ENCODE measurements at places on chromosomes 3 and 15.

GRCh38 chr3:69126999-69127398 lies 4.6 kb upstream of the LMOD3 start:
- no peak for DNase-seq

DNA sequence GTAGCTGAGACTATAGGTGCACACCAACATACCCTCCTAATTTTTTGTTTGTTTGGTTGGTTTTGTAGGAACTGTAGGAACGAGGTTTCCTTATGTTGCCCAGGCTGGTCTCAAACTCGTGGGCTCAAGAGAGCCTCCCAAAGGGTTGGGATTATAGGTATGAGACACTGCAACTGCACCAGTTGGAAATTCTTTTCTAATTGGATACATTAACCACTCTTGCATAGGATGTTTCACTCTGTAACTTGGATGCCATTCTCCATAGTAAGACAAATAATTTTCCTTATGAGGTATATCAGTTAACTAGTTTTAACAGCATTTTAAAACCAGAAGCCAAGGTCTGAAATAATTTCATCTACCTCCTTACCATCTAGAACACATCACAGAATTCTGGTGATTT lies 6.7 kb upstream of the ALCAM start:
- DNase-seq: no peak

DNA sequence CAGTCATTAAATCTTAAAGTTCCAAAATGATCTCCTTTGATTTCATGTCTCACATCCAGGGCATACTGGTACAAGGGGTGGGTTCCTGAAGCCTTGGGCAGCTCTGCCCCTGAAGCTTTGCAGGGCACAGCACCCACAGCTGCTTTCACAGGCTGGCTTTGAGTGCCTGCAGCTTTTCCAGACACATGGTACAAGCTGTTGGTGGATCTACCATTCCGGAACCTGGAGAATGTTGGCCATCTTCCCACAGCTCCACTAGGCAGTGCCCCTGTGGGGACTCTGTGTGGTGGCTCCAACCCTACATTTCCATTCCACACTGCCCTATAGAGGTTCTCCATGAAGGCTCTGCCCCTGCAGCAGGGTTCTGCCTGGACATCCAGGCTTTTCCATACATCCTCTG lies 211.1 kb upstream of the THBS1 start:
- no peak for DNase-seq

DNA sequence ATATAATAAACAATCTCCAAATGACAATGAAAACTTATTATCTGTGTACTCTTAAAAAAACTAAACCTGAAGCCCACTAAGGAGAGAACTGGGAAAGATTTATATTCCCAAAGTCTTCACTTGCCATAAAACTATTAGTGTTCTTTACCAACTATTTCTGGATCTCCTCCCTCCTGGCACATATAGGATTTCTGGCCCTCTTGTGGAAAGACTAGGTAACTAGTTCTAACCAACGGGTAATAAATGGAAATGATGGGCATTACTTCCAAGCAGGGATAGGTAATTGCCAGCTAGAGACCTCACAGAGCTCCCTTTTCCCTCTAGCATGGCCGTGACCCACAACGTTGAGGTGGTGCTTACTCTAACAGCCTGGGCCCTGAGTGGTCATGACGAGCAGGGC lies 110.1 kb downstream of the DNAH12 start:
- no peak for DNase-seq

- DNase-seq: no peak
Observed at GRCh38 chr15:47691882-47692281, 25.4 kb upstream of the SEMA6D start.

DNA sequence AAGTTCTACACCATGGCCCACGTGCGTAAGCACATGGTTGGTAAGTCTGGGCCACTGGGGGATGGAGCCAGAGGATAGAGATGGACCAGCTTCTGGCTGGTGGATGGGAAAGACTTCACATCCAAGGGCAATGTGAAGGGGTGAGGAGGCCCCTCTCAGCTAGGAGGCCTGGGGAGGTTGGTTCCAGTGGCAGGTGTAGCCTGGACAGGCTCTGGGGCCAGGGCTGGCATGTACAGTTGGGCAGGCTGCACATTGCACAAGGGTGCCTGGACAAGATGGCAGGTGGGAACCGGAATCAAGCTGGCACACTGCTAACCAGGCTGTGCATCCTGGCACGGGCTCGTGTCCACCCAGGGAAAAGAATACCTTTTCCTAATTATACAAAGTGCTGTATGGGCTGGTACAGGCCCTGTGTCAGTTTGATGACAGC lies 8.1 kb downstream of the ZBTB47 start:
- no peak for DNase-seq

- DNase-seq: no peak
Observed at GRCh38 chr3:143668924-143669790, 179.1 kb downstream of the SLC9A9 start.

DNA sequence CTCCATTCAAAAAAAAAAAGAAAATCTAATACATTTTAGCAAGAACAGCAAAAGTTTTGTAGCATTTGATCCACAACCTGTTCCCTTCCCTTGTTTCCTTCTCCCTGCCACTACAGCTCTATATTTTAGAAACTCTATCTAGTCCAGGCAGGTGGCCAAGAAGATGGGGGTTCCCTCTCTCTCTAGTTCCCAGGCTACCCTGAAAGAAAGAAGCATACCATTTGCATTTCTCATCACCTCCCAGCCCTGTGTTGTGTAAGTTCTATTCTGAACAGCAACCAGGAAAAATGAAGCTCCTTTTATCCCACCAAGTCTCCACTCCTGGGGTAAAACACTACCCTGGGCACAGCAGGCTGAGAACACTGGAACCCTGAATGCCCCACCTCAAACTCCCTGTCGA lies 100.0 kb downstream of the PCCB start:
- no peak for DNase-seq

GRCh38 chr15:68791431-68792283 lies 29.0 kb downstream of the ANP32A start:
- no peak for DNase-seq

DNA sequence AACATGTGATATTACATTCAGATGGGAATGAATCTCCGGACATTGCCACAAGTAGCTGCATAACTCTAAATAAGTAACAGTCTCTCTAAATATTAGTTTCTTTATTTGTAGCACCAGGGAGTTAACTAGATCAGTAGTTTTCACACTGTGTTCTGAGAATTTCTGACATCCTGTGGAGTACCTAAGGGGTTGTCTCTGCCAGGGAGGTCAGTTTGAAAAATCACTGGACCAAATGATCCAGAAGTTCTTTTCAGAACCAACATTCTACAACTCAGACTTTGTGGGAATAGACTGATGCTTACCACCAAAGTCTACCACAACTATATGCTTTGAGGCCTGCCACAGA lies 9.0 kb upstream of the ILDR1 start:
- DNase-seq: no peak

- no peak for DNase-seq
Observed at GRCh38 chr3:27560484-27561056, 76.4 kb upstream of the SLC4A7 start.

GRCh38 chr3:95926904-95927501 lies 887.4 kb upstream of the EPHA6 start:
- no peak for DNase-seq

DNA sequence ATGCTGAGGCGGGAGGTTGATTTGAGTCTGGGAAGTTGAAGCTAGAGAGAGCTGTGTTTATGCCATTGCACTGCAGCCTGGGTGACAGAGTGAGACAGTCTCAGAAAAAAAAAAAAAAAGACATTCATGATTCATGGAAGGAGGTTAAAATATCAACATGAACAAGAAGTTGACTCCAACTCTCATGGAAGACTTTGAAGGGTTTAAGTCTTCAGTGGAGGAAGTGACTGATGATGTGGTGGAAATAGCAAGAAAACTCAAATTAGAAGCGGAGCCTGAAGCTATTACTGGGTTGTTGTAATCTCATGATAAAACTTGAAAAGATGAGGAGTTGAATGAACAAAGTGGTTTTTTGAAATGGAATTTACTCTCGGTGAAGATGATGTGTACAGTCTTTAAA lies 491.8 kb downstream of the SQOR start:
- DNase-seq: no peak

GRCh38 chr3:55556619-55557537 lies 69.8 kb upstream of the WNT5A start:
- no peak for DNase-seq

DNA sequence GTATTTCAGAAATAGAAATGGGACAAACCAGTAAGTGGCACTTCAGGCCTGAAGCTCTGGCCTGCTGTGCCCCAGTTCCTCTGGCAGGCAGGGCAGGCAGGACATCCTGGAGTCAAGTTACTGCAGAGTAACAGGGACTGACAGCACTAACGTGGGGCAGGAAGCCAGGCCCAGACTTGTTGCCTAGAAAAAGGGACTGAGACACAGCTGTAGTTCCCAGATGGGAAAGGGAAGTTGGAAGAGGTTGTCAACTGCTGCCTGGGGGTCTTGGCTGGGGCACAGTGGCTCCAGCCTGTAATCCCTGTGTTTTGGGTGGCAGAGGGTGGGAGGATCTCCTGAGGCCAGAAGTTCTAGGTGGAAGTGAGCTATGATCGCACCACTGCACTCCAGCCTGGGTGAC lies 171.9 kb downstream of the FMN1 start:
- DNase-seq: no peak

- no peak for DNase-seq
Observed at GRCh38 chr3:192174283-192174682, 553.1 kb downstream of the FGF12 start.

DNA sequence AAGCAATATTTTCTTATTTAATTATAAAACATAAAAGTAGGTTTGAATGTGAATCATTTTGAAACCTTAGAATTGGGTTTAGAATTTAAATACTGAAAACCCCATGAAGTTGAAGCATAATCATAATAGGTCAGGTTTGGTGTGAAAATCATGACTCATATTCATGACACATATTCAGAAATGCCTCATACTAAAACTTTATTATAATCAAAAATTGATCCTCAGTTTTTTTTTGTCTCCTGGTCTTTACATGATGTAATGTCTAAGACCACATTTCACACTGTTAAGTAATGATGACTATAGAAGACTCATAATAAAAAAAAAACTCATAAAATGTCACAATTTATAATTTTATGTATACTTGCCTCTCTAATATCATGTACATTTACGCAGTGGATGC lies 190.4 kb downstream of the FOXP1 start:
- no peak for DNase-seq

DNA sequence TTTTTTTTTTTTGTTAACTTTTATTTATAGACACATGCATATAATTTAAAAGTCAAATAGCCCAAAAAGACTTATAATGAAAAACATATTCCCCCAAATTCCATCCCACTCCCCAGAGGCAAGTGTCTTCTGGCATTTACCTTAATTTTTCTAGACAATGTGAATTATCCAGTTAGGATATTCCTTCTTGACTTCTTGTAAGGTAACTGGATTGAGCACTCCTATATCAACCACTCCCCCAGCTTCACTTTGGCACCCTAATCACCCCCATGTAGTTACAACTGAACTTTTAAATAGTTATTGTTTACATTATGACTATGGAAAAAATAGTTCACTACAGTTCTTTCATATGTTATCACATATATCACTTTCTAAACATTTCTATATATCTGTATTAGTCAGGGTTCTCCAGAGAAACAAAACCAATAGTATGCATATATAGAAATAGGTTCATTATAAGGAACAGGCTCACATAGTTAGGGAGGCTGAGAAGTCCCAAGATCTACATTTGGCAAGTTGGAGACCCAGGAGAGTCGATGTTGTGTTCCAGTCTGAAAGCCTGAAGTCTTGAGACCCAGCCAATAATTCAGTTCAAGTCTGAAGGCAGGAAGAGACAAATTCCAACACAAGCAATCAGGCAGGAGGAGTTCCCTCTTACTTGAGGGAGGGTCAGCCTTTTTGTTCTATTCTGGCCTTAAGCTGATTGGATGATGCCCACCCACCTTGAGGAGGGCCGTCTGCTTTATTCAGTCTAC lies 175.8 kb downstream of the THSD4 start:
- no peak for DNase-seq

- DNase-seq: no peak
Observed at GRCh38 chr15:75696311-75696720, 16.3 kb downstream of the CSPG4 start.

DNA sequence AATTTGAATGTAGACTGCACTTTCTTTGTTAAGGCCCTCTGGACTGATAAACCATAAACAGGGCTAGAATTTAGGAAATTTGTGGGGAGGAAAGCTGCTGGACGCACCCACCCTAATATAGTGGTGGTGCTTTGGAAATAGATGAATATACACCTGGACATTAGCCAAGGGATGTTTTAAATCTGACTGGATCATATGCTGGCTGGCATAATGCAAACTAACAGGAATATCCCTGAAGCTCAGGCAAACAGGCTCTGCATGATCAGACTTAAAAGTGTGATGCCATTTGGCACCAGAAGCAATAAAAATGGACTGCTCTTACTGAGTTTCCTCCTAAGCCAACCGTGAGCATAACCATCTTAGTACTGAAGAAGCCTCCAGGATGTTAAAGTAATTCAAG lies 465.8 kb upstream of the ROBO1 start:
- no peak for DNase-seq

DNA sequence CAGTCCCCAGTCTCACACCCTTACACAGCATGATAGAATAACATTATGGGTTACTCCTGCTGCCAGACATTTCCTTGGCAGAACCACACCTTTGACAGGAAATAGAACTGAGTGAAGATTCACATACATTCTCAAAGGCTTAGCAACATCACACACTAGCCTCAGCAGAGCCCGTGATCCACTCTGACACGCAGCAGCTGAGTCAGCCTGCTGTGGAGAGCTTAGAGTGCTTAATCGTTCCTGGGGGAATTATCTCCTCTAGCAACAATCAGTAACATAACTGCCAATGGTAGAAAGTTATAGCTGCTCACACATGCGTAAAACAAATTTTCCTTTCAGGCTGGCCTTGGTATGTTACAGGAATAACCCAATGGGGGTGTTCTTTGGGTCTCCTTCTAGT lies 382.1 kb downstream of the GAP43 start:
- no peak for DNase-seq

GRCh38 chr3:47121409-47121808 lies 42.5 kb downstream of the SETD2 start:
- DNase-seq: no peak

DNA sequence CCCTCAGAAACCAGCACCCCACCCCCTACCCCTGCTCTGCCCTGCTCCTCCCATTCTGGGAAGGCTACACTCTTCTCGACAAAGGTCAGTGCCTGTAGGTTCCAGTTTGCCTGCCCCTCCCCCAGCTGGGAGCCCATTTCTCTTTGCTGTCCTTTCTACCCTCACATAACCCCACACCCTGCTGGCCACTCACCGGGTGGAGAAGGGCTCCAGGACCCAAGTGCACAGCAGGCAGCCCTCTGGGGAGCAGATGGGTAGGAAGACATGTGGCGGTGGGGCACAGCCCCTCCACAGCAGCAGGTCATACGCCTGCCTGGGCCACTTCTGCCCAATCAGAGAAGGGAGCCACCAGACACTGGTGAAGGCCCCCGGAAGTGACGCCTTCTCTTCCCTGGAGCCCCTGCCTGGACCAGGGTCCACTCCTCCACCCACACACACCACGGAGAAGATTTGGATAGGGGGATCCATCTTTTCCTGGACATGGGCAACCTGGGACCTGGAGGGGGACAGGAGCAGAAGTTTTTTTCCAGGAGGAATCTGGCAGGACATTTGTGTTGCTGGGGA lies at the start of gene THPO:
Gene THPO (minus strand): TSS at position 326 of the 564 bp plus-strand sequence. CDS start 1,948 bp downstream, outside the sequence.
- no peak for DNase-seq

- no peak for DNase-seq
Observed at GRCh38 chr3:36635731-36636130, 128.6 kb downstream of the DCLK3 start.

GRCh38 chr3:127065138-127065427 lies 82.2 kb downstream of the PLXNA1 start:
- DNase-seq: no peak

All from hippocampal formation (tissue), 2 donors.